ENCODE measurements at places on chromosomes 3 and 15.

DNA sequence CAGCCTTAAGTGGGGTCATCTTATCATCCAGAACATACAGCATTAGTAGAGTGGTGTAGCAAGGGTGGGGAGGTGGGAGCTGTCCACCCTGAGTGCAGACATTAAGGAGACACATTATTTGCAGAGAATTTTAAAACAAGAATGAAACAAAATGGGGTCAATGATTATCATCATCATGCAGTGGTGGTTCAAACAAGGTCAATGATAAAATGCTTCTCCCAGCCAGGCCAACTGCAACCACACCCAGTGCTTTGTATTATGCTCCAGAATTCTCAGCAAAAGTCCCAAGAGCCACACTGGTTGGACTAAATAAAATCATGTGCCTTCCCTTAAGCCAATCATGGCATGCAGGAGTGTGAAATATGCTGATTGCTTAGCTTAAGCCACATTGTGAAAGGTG is 96.7 kb upstream of the FHIT start:
- no peak for DNase-seq

- no peak for DNase-seq
These were observed 4.2 kb upstream of the APBA2 start for GRCh38 chr15:28881600-28881999.

DNA sequence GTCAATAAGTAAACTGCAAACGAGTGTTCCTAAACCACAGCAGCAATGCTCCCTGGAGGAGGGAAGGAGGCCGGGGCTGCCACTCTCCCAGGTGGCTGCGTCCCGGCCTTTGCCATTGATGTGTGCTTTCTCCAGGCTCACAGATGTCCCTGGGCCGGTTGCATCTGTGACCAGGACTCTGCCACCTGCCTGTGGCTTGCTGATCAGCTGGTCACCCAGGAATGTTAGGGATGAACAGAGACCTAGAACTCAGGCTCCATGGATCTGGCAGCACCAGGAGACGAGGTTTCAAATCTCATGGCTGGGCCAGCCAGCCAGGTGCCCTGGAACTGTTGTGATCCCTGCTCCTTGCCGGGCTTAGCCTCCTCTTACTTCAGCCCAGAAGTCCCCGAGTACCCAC is 65.7 kb downstream of the KLF15 start:
- no peak for DNase-seq

GRCh38 chr3:55543181-55543614 is 56.1 kb upstream of the WNT5A start:
- no peak for DNase-seq

DNA sequence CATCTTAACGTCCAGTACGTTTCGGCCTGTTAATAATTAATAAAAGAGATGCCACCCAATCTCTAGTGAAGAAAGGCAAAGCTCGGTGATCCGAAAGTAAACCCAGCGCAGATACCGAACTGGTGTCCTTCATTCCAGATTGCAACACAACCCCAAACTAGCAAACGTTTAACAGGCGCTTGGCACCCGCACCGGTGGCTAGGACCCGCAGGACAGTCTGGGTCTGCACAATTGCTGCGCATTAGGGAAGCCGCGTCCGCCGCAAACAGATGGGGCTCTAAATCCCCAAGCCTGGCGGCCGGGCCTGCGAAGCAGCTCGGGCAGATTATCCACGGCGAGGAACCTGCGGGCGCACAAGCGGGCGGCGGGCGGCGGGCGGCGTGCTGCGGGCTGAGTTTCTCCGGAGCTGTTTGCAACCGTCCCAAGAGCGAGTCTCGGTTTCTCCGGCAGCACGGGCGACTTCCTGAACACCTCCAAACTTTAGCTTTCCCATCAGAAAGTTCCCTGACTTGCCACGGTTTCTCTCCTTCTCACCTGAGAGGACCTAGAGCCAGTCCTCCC is 112.1 kb upstream of the ICE2 start:
- DNase-seq, result no peak

DNA sequence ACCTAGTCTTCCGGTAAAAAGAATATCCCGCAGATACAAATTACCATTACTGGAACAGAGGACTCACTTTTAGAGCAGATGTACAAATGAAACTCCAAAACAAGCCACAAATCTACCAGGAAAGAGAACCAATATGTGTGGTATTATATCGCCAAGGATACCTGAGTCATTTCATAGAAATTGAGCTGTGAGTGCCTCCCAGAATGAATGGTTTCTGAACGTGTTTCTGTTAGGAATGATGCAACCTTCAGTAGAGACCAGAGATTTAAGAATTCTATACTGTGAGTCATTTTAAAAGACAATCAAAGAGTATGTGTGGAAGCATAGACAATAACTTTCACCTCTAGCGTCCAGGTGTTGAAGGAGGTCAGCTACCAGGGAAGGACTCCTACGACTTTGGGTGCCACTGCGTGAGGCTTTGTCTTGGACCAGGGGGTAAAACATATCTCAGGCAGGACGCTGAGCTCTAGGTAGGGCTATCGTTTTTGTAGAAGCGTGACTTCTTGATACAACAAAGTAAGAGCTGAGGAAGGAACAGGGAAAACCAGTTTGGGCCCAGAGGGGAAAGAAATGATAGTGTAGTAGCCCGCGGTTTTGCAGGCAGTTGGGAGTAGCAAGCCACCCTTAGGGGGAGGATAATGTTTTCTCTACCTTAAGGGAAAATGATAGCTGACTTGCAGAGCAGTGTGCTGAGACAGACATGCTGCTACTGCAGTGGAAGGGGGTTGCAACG is 210.4 kb downstream of the TP63 start:
- no peak for DNase-seq

GRCh38 chr3:136819392-136819730 is 435 bp downstream of the SLC35G2 start:
- no peak for DNase-seq

DNA sequence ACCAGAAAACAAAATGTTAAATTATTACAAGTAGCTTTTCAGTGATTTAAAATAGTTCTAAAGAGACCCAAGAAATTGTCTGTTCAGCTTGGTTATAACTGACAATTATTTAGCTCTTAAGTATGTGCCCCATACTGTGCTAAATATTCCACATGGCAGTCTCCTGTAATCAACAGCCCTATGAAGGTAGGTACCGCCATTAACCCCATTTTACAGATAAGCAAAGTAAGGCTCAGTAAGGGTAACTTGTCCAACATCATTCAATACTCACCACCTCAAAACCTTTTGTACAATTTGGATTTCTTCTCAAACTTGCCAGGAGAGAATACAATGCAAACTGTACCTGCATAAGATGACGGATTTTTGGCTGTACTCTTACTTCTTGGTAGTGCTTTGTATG is 33.9 kb downstream of the ADPGK start:
- no peak for DNase-seq

- DNase-seq, result no peak
These were observed 72.4 kb downstream of the CHDH start for GRCh38 chr3:53773611-53774368.

- no peak for DNase-seq
These were observed 165.4 kb upstream of the AGTR1 start for GRCh38 chr3:148532326-148532725.

DNA sequence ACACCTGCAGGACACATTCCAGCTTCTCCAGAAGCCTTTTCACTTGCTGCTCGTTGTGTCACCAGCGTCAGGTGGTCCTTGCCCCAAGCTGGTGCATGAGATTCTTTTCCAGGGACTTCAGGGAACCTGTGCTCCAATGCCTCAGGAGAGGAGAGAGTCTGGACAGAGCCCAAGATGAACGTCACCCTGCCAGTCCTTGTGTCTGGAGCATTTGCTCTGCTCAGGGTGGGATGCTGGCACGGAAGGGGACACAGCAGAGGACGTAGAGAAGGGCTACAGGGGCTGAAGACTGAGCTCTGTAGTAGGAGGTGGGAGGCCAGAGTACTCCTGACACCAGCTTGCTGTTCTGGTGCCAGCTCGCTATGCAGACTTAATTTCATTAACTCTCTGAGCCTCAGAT is 262.1 kb downstream of the XXYLT1 start:
- DNase-seq, result no peak

- no peak for DNase-seq
These were observed 125.1 kb upstream of the ZBTB20 start for GRCh38 chr3:115272036-115272824.

DNA sequence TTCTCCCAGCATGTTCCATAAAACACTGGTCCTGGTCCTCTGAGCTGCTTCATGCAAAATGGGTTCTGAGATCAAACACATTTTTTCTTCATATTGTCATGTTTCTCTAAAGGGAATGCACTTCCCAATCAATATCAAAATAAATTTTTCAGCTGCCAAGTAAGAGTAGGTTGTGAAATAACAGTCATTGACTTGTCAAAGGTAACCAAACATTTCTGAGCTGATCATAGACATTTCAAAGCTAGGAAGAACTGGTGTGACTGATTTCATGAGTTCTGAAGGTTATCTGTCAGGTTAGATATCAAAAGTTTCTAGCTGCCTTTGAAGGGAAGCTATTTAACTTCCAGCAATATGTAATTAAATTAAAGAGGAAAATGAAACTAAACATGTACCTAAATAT is 770.9 kb downstream of the TBL1XR1 start:
- no peak for DNase-seq

DNA sequence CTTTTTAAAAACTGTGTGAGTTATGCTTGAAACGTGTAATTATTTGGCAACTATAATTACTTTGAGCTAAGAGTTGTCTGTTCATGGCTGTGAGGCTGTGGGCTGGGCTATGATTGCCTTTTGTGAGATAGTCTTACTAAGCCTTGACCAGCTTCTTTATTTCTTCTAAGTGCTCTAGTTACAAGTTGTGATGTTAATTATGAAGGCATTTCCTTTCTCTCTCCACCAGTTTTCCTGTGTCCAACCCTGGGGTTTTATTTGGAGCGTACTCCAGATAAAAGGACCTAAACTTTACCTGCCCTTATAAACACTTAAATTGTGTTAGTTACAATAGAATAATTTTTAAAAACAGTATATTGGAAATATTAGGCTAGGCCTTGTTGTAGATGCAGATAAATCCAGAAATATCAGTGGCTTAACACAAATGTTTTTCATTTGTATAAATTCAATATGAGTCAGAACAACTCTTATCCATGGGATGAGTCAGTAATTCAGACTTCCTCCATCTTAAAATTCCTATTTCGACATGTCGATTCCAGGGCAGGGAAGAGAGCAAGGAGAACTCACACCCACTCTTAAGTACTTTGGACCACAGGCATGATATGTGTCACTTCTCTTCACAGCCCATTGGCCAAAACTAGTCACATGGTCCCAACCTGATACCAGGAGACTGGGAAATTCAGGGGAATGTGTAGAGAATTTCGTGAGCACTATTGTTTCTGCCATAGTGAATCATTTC is 17.0 kb downstream of the TMEM62 start:
- no peak for DNase-seq

- no peak for DNase-seq
These were observed 48.9 kb downstream of the CYP11A1 start for GRCh38 chr15:74318376-74319137.

DNA sequence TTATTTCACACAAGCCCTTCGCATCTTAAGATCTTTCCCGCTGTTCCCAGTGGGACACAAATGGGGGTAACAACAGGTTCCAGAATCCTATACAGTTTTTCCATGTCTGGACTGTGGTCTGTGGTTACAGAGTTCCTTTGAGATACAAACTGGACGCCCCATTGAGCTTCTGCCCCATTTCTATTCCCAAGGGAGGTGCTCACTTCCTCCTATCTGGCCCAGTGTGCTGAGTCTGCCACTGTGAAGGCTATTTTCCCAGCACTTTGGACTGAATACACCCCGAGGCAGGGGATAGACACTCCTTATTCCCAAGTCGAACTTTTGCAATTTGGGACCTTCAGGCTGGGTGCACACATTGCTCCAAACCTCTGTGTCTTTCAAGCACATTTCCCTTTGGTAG is 44.0 kb downstream of the MESD start:
- DNase-seq, result no peak

DNA sequence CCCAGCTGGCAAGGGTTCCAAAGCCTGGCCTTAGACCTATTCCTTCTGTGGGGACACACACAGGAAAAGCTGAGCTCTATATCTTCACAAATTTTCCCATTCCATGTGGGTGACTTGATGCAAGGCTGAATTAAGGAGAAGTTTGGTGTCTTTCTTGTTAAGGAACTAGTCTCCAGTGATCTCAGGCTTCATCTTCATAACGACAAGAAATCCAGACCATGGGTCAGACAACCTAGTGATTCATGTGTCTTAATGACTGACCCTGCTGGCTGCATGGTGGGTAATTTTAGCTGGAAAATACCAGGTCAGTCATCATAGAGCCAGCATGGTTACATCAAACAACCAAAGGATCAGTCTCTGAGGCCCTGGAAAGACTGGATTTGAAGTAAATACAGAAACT is 112.7 kb upstream of the SLC4A7 start:
- DNase-seq, result no peak

DNA sequence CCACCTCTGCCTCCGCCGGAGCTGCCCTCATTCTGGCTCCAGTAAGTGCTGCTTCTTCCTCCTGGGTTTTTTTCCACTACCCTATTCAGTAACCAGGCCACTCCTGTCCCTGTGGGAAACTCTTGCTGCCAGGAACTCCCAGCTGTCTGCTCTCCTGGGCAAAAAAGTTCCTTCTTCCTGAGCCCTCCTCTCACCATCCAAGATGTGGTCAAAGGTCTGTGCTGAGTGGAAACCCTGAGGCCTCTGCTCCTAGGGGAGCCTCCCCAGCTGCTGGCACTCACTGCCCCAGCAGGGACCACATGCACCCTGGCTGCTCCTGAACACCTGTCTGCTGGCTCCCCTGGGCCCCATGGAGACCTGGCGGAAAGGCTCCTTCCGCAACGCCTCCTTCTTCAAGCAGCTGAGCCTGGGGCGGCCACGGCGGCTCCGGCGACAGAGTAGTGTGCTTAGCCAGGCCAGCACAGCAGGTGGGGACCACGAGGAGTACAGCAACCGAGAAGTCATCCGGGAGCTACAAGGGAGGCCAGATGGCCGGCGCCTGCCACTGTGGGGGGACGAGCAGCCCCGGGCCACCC is 454 bp downstream of the C15orf62 start:
- DNase-seq, result no peak

DNA sequence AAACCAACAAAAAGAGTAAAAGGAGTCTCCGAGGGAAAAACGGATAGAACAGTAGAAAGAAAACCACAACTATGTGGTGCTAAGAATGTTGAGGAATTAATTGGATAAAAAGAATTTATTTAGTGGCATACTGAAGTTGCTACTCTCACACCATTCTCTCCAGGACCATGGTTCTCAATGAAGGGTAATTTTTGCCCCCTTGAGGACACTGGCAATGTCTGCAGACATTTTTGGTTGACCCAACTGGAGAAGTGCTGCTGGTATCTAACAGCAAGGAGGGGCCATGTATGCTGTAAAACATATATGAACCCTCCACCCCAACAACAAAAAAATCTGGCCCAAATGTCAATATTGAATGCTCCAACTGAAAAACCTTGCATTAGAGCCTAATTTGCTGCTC is 85.9 kb upstream of the CSPG5 start:
- no peak for DNase-seq

- no peak for DNase-seq
These were observed 522.8 kb downstream of the CADM2 start for GRCh38 chr3:85481411-85482212.

Data from CD4-positive, alpha-beta T cell treated with Interleukin-2 at 100 ng/mL for 4 hours (primary cell).